Left ventricle myocardium inferior (tissue), 1 donor: ENCODE measurements at places on chromosomes 4 and X. TPM values are rescaled to one million over a fixed set of nuclear protein-coding genes. Genes with fewer than 3 reads are reported as not detected.

DNA sequence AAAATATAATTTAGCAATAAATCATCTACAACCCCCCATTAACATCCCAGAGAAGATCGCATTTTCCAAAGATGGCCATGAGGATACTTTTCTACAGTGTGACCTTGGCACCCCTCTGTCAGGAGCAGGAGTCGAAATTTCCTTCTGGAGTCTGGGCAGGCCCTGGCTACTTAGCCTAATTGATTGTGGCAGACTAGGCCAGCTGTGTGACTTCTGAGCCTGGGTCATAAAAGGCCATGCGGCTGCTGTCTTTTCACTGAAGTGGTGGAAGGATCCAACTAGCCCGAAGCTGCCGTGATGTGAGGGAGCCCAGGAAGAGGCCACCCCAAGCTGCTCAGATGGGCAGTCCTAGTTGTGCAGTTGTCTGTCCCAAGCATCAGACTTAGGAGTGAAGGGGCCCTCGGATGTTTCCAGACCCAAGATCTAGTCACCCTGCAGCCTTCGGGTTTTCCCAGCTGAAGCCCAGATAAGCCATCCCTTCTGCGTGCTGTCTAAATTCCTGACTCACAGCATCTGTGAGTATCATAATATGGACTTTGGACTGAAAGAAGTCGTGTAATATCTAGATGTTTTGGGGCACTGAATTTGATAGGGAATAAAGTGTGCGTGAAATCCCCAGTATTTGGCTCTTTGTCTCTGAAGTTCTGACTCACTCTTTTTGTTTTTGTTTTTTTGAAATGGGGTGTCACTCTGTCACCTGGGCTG lies 21.0 kb downstream of the PDK3 start:
- DNase-seq = no peak

Gene CHST7
- 15.9 TPM for total RNA-seq

GRCh38 chr4:13355111-13355880 lies 128.8 kb downstream of the RAB28 start:
- no peak for DNase-seq

DNA sequence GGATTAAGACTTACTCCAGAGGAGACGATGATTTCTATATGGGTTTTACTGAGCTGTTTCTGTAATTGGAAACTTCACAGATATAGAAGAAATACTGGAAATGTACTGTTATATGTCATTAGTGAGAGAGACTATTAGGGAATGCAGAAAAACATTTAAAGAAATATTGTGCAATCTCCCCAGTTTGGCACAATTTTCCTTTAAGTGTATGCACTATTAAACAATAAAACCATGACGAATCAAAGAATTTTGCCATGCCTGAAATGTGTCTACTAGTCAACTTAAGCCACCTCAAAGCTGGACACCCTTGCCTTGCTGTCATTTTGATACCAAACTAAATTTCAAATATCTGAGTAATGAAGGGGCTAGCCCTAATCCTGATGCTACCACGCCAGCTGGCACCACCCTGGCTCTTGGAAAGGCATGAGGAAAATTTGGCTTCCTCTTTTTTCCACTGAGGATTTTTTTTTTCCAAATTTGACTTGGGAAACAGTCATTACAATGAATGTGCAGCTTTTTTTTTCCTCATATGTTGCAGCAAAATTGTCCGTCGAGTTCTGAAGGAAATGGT lies 36.1 kb downstream of the MTTP start:
- no peak for DNase-seq

Gene DMRTC1
- not detected for total RNA-seq

GRCh38 chrX:39577985-39578869 lies 519.5 kb downstream of the BCOR start:
- DNase-seq = peak; percentile 17

- DNase-seq = no peak
These were observed 141.9 kb downstream of the THOC2 start for GRCh38 chrX:123590842-123591486.

DNA sequence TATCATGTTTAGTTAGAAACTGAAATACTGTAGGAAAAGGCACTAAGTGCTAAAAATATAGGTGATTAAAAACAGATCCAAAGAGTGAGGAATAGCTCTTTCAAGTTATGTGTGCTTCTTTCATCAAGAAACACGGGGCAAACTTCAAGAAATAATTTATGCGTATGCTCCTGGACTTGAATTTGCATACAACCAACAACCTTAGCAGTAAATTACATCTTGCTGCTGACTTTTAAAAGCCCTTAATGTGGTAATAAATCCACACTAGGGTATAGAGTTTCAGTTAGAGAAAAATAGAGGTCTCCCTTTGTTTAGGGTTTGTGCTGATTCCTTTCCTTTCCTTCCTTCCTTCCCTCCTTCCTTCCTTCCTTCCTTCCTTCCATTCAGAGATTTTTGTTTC lies 94.5 kb upstream of the GC start:
- no peak for DNase-seq

- DNase-seq = peak; percentile 92
These were observed 46.4 kb upstream of the ENPP6 start for GRCh38 chr4:184263910-184264732.

- DNase-seq = peak; percentile 9
These were observed 92.4 kb downstream of the PPP2R2C start for GRCh38 chr4:6379767-6380745.

Gene SPANXC
- total RNA-seq = not detected
